Hematopoietic multipotent progenitor cell treated with erythropoietin and hydrocortisone succinate and interleukin-3 and kit ligand, for 17 days (in vitro differentiated cells): ENCODE measurements at places on chromosomes 2 and 18.

GRCh38 chr2:66699793-66700676 lies 265.1 kb downstream of the MEIS1 start:
- DNase-seq = no peak

- no peak for DNase-seq
Observed at GRCh38 chr18:75544496-75544895, 117.0 kb upstream of the SMIM21 start.

- DNase-seq = no peak
Observed at GRCh38 chr18:45006934-45007333, 326.2 kb downstream of the SETBP1 start.

GRCh38 chr2:236341721-236342120 lies 77.5 kb upstream of the ASB18 start:
- DNase-seq = no peak

- no peak for DNase-seq
Observed at GRCh38 chr2:96315400-96316071, 9.6 kb upstream of the ITPRIPL1 start.

DNA sequence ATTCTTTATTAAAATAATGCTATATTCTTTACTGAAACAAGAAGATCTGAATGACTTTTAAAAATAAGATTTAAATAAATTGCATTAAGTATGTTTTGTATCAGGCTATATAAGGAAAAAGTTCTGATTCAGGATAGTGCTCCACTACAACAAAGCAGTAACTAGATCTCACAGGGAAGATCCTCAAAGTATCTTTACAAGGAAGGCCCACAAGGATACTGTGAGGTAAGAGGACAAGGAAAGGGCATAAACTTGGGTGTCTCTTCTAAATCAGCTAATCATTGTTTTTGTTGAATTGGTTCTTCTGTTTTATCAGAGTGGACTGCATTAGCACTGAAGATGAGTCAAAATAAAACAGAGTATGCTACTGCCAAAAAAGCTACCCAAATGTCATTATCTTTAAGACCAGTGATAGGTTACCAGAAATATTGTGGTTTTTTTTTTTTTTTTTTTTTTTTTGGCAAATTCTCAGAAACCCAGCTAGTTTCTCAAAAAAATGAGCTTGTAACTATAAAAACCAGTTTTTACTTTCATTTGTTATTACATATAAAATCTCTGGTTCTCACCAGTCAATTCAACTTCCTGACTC lies 160.9 kb downstream of the BAZ2B start:
- DNase-seq = peak; percentile 39

GRCh38 chr2:241356871-241357260 lies 781 bp downstream of the FARP2 start:
- no peak for DNase-seq

GRCh38 chr2:181466661-181467576 lies 9.7 kb downstream of the ITGA4 start:
- DNase-seq = peak; percentile 86

- no peak for DNase-seq
Observed at GRCh38 chr2:217669831-217670230, 333.0 kb downstream of the TNS1 start.

DNA sequence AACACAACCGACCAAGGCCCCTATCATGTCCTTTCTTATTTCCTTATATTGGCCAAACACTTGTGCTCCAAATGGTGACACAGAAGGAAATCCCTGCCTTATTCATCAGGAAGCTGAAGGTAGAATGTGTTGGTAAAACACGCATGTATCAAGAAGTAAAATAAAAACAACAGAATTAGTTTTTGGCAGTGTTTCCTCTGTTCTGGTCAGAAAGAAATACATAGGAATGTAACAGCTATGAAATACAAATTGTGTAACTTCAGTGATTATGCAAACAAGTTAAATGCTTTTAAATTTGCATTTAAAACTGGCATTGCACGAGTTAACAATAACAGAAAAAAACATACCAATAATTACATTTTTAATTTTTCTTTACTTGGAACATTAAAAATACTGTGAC lies 19.3 kb downstream of the ST6GAL2 start:
- no peak for DNase-seq

DNA sequence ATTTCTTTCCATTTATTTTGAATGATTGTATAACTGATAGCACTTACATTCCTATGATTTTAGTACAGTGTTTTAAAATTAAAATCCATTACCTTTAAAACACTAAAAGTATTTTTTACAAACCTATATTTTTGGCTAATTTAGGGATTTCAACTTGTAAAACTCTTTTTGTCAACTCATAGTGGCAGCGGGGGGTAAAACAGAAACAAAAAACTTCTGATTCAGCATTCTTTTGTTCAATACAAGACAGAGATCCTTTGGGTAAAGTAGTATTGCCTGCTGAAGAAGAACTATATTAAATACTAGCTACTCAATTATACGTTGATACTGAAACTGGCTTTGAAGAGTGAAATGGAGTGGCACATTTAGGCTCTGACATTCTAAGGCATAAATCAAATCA lies 437.4 kb upstream of the CDH19 start:
- no peak for DNase-seq

- no peak for DNase-seq
Observed at GRCh38 chr2:19178175-19178574, 180.2 kb downstream of the OSR1 start.

- DNase-seq = no peak
Observed at GRCh38 chr2:31231571-31232302, 2.2 kb upstream of the EHD3 start.

GRCh38 chr18:23232331-23232730 lies 97.0 kb downstream of the CABLES1 start:
- no peak for DNase-seq

GRCh38 chr2:51673628-51674027 lies 641.7 kb upstream of the NRXN1 start:
- DNase-seq = no peak

- DNase-seq = no peak
Observed at GRCh38 chr18:11051462-11051861, 97.9 kb downstream of the PIEZO2 start.

GRCh38 chr2:86223140-86223926 lies 24.1 kb downstream of the MRPL35 start:
- no peak for DNase-seq

DNA sequence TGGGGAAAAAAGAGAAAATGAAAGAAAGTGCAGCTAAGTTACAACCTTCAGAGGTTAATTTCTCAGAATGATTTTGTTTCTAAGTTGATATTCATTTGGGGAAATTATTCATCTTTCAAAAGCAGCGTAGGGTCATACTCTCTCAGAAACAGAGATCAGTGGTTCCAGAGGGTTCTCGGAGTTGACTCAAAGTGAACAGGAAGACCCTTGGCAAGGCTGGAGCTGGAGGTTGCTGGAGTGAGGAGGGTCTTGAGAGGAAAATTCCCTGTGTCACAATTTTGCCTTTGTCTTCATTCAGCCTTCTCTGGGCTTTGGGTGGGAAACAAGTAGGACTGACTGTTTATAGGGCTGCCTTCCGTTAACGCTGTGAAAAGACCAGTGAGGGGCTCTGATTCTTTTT lies 168.2 kb downstream of the ICOS start:
- no peak for DNase-seq

DNA sequence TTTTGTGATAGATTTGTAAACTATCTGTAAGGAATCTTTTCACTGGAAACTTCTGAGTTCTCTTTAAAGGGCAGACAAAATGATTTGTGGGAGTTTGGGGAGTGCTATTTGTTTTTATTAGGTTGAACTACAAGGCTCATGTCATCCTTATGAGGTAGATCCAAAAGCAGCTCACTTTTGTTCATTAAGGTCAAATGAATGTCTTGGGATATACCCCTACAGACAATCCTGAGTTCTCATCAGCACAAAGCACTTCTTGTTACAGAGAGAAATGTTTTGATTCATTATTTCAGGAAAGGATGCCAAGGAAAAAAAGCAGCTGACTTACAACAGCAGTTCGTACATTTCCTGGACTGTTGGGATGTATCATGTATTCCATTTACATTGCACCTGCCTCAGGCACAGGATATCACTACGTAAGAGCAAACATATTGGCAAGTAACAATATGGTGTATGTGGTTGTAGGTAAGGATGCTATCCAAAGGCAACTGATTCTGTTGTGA lies 68.9 kb downstream of the DCC start:
- no peak for DNase-seq

DNA sequence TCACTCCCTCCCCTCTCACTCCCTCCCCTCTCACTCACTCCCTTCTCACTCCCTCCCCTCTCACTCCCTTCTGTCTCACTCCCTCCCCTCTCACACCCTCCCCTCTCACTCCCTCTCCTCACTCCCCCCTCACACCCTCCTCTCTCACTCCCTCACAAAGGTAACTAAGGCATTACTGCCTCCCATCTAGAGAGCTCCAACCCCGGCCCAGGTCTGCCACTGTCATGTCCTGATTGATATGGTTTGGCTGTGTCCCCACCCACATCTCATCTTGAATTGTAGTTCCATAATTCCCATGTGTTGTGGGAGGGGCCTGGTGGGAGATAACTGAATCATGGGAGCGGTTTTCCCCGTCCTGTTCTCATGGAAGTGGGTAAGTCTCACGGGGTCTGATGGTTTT lies 359.9 kb upstream of the MYT1L start:
- DNase-seq = no peak

DNA sequence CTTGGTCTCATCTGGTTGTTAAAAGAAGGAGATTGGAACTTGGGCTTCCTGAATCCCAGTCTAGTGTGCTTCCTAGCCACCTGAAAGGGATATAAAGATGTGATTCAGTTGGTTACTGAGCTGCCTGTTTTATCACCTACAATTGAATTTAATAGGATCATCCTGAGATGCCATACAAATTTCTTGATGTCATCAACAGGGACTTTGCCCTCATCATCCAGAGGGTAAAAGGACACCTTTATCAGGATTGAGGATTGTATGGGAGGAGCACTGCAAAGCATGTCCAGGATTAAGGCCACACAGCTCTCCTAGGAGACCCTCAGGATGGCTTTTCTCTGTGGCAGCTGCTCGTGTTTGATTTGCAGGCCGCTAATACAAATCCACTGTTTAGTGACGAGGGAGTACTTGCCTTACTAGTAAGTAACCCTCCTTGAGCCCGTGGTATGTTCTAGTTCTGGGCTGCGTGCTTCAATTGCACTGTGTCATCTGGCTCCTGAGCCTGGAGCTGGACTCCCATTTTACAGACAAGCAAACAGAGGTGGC lies 28.6 kb downstream of the SH3RF3 start:
- DNase-seq = no peak

GRCh38 chr2:143776526-143777297 lies 647.5 kb downstream of the ARHGAP15 start:
- DNase-seq = no peak

- DNase-seq = no peak
Observed at GRCh38 chr18:34042423-34043146, 182.1 kb downstream of the NOL4 start.

- DNase-seq = no peak
Observed at GRCh38 chr2:182048088-182048487, 62.4 kb downstream of the PPP1R1C start.

- no peak for DNase-seq
Observed at GRCh38 chr2:176746411-176746810, 466.2 kb upstream of the HNRNPA3 start.

- no peak for DNase-seq
Observed at GRCh38 chr18:50924372-50924771, 43.5 kb upstream of the ELAC1 start.

DNA sequence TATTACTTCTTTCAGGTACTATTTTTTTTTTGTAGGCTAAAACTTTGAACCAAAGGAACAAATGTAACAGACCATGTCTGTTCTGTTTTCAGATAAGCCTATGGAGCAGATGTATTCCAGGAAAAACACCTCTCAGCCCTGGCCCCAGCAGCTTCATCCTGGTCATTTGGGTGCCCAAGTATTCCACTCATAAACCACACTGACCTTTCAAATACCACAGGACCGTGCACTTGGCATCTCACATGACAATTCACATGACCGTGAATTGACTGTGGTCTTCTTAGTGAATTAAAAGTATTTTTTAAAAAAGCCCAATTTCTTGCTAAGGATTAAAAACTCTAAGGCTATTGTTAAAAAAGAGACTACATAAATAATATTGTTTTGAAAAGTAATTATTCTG lies 50.2 kb downstream of the SMIM21 start:
- no peak for DNase-seq

- DNase-seq = no peak
Observed at GRCh38 chr18:49726675-49726963, 86.7 kb downstream of the ACAA2 start.

DNA sequence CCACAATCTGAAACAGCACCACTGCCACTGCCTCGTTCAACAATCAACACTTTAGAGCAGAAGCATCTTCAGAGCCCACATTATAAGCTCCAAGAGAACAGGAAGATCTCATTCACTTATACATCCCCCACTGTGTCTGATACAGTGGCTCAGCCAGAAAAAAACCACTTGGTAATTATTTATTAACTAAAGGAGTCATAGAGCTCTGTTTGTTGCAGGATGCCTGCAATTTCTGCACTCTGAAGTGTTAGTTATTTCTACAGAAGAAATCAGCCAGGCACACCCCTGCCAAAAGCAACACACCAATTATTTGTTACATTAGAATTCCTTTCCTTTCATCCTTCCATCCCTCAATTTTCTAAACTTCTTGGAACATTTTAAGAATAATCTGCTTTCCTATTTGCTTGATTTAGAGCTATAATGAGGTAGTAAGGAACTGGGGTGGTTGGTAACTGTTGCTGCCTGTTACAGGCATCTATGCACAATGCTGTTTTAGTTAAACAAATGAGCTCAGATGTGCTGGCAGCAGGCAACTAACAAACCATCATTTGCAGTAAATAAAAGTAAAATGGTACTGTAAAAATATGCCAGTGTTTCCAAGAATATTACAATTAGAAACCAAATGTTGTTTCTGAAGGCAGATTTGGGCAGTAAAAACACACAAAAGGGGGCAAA lies 59.9 kb downstream of the DYM start:
- no peak for DNase-seq

DNA sequence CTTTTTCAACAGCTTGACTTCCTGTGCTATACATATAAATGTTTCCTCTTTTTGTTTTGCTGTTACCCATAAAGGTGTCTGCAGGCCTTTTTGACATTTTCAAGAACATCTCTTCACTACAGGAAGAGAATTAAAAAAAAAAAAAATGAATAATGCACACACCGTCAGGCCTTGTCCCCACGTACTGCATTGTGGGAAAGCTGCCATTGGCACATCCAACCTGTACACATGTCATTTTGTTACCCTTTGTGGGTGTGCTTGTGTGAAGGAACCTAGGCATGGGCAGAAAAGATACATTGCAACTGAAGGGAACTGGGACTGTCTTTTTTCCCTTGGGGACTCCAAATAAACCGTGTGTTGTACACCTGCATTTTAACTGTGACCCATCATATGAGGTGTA lies 16.8 kb upstream of the TMEM37 start:
- DNase-seq = no peak

DNA sequence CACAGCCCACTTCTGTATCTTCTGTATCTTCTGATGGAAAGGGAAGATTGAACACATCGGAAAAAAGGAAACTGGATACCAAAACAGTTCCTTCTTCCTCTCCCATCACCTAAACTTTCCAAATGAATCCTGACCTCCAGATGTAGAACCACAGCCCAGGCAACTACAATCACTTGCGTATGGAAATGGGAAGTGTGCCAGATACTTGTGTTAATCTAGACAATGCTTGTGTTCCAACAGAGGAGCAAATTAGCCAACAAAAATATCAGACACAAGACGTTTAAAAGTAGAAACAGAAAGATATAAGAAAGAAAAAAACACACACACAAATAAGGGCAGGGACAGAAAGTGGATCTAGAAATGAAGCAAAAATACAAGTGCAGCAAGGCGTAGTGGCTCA lies 31.4 kb upstream of the DUSP2 start:
- no peak for DNase-seq
